NCI-H2227 treated with DMSO at 0.1 percent for 48 hours (cell line): ENCODE measurements at places on chromosomes 12 and 14.

GRCh38 chr12:58566599-58566998 lies 353.7 kb downstream of the LRIG3 start:
- no peak for DNase-seq

DNA sequence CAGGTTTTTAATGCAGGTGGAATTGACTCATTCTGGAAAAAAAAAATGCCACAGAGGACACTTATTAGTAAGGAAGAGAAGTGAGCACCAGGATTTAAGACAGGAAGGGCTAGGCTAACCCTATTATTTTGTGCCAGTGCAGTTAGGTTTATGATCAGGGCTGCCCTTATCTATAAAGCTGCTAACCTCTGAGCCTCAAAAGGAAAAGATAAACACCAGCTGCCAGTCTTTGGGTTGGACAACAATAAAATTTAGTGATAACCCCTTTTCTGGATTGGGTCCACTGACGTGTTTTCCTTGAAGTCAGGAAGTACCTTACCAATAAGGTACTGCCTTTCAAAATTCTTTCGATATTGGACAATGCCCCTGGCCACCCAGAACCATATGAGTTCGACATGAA lies 128.9 kb downstream of the NUBPL start:
- DNase-seq, result no peak

GRCh38 chr14:23365036-23365731 lies at the start of gene EFS:
Gene EFS (minus strand): TSS chr14:23365172. CDS start chr14:23365025, 147 bp downstream.
- no peak for DNase-seq

- no peak for DNase-seq
These were observed 1093.3 kb downstream of the SLC16A7 start for GRCh38 chr12:60689137-60689536.

- no peak for DNase-seq
These were observed 56.4 kb upstream of the RERGL start for GRCh38 chr12:18146363-18146762.

- no peak for DNase-seq
These were observed 388.1 kb downstream of the ZFP36L1 start for GRCh38 chr14:68404652-68405183.

DNA sequence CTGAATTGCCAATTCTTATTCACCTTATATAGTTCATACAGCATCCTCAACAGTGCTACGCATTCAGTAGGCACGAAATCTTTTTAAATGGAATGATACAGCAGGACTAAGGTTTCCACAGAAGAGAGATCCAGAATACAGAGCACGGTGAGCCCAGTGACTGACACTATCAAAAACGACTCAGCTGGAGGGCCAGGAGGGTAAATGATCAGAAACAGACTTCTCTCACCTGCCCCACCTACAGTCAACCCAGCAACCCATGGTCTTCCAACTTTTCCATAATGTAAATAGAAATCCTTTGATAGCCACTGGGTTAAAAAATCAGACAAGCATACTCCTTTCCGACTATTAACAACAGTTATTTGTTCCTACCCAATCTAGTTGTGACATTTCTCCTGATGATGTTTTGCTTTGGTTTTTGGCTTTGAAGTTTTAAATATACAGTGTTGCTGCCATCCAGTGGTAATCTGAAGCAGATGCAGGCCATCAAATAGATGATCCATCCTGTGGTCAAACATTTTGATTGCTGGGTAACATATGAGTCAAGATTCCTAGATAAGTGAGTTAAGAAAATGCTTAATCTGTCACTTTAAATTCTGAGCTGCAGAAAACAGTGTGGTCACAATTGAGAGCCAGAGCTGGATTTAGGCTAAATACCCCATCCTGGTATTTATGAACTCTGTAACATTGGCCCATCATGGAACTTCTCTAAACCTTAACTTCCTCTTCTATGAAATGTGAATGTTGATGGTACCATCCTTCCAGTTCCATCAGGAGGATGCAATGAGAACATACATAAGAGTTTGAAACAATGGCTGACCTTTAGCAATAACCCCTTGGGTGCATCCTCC lies 42.0 kb downstream of the GPHB5 start:
- peak; percentile 57 for DNase-seq

GRCh38 chr12:51972849-51973273 lies 21.4 kb downstream of the ACVR1B start:
- DNase-seq, result no peak

- DNase-seq, result no peak
These were observed 213.7 kb upstream of the SYT10 start for GRCh38 chr12:33653362-33653761.

DNA sequence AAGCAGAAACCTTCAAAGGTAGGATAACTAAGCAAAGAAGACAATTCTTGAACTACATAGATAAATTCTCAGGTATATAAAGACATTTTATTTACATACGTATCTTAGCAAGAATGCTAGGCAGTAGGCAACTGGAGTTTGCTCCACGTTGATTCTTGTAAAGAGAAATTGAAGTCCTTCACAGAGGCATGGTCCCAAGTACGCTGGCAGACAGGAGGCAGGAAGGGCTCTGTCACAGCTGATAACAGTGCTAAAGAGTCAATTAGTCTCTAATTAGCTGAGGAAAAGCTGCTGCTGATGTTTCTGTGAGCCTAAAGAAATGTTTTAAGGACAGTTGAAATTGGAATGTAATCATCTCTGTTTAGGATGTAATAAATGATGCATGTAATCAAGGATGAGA lies 146.8 kb downstream of the METTL25 start:
- DNase-seq, result no peak

DNA sequence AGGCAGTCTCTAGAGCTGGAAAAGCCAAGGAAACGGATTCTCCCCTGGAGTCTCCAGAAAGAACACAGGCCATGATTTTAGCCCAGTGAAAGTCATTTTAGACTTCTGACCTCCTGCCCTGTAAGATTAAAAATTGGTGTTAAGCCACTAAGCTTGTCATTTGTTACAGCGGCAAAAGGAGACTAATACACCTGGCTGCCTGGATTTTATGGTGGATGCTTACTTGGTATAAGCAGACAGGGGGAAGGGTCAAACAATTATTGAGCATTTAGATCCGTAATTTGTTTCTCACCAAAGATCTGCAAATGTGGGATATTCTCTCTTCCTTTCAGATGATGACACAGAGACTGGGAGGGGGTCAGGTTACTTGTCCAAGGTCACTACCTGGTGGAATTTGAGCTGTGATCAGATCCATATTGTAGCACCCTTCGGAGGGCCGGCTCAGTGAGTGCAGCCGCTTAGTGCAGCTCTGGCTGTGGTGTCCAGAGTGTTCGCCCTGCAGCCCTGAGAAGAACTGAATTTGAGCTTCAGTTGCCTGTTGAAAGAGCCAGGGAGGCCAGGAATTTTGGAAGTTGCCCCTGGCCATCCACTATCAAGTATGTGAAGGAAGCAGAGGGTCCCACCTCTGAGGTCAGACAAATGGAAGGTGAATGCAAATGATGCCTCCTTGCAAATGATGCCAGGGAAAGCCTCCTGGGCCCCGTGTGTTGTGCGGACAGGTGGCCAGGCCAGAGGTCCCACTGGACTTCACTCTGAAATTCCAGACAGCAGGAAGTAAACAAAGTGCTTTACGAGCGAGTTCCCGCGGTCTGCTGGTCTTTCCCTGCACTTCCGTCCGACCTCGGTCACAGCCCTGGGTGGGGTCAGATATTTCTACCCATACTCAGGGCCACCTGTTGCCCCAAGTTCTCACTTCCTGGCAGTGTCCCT lies 15.1 kb downstream of the GLRX5 start:
- no peak for DNase-seq

DNA sequence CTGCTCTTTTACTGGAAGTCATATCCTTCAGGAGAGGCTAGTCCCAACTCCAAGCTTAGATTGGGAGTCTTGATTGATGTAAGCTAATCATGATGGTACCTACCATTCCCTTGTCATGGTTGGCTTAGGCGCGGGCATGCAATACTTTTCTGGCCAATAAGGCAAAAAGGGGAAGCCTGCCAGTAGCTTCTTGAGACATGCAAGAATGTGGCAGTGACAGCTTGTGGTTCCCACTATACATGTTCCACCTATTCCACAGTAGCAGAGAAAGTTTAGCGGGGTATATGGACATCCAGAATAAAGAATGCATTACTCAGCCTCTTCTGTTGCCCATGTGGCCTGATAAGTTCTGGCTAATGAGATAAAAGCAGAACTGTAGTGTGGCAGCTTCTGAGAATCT lies 55.0 kb downstream of the AP5M1 start:
- DNase-seq, result no peak

DNA sequence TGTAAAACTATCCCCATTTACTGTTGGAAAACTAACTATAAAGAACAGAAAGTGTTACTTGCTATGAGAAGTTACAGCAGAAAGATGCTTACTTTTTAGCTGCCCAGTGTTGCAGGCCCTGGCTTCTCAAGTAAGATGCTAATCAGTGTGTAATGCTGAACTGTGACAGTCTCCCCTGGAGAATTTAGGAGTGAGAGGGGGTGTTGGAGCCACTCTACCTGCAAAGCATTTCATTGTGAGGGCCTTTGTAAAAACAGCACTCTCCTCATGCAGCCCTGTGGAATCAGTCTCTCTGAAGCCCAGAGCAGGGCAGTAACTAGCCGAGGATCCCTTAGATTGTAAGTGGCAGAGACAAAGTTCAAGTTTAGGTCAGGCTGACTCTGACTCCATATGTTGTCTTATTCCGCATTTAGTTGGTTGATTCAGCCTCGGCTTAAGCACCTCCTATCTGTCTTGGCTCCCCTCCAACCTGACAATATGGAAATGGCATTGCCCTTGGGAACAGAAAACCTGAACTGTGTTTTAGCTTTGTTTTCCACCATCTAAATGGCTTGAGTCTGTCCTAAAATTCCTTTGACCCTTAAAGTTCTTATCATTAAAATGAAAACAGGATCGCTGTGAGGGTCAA lies 141.3 kb downstream of the PRKCH start:
- DNase-seq, result no peak

- DNase-seq, result no peak
These were observed 122.3 kb upstream of the ATF1 start for GRCh38 chr12:50641566-50641965.

- DNase-seq, result no peak
These were observed 28.4 kb downstream of the STK38L start for GRCh38 chr12:27272373-27273028.

DNA sequence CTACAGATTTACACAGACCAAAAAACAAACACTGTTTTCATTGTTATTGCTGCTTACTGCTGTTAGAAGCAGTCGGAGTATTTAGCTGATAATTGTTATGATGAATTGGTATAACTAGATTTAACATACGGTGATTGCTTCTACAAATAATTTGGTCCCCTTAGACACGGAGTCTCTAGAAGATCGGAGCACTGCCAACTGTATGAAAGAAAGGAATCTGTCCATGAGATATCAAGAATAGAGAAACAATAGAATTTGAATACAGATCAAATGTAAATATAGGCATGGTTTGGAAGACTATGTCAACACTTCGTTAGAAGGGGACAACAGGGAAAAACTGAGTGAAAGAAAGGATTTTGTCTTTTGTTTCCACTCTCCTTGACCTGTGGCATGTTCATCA lies 110.9 kb downstream of the PPP2R5E start:
- DNase-seq, result no peak

DNA sequence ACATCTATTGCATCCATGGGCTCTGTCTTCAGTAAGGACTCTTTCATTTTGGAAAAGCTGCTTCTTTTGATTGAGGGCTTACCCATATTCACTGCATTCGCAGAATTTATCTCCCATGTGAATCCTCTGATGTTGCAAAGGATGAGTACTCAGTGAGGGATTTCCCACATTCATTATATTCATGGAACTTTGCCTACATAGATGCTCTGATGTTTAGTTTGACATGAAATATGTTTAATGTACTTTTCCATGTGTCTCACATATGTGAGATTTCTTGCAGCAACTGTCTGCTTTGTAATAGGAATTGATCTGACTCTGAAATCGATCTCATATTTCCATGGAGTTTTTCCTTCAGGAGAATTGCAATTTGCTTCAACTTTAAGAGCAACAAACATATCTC lies 1699.6 kb upstream of the FLRT2 start:
- DNase-seq, result no peak

DNA sequence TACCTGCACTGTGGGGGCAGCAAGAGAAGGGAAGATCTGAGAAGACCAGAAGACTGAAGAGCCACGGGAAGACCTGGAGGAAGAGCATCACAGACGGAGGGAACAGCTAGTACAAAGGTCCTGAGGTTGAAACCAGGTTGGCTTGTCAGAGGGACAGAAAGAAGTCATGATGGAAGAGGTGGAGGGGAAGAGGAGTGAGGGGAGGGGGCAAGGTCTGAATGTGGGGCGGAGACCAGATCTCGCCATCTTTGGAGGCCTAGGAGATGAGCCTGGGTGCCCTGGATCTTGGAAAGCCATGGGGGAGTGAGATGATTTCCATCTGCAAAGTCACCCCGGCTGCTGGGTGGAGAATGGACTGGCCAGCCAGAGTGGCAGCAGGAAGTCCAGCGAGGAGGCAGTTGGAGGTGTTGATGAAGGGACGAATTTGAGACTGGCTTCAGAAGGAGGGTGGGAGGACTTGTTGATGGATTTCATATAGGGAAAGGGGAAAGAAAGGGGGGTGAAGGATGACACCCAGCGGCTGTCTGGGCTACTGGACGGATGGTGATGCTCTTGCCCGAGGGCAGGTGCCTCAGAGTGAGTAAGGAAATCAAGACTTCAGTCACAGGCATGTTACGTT lies 14.6 kb upstream of the UBC start:
- no peak for DNase-seq

- no peak for DNase-seq
These were observed 9.5 kb downstream of the BTG1 start for GRCh38 chr12:92136026-92136730.

DNA sequence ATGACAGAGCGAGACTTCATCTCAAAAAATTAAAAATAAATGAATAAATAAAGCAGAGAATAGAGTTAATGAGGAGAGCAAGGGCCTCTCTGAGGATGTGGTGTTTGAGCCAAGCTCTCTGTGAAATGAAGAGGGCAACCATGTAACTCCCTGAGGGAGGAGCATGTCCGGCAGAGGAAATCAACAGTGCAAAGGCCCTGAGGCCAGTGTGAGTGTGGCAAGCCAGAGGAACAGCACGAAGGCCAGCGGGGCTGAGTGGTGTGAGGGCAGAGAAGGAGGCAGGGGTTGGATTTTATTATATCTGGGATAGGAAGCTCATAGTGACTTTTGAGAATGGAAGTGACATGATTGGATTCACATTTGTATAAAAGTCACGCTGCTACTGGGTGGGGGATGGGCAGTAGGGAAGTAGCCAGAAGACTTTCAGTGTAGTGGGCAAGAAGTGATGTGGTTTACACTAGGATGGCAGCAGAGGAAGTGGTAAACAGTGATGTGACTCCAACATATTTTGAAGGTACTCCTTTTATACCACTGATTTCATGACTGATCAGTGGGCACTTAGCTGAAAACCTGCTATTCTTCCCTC lies 10.3 kb upstream of the LRP1-AS start:
- no peak for DNase-seq

DNA sequence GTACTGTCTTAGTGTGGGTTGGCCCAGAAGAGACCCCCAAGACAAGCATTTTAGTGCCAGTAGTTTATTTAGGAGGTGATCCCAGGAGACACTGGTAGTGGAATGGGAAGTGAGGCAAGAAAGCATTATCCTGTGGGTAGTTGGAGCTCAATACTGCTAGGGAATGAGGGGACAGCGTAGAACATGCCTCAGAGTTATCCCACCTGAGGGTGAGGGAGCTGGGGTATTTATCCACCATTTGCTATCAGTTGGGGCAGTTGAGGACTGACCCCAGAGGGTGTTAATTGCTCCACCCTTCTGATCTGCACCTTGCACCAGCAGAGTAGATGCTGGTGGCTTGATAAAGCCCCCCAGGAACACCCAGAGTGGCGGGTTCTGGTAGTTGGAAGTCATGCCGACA lies 37.9 kb downstream of the RHOF start:
- no peak for DNase-seq
